Stimulated activated CD4-positive, alpha-beta T cell treated with anti-CD3 and anti-CD28 coated beads, Interleukin-1b, Interleukin-23, amount 100 ng/mL, for 1 hour (primary cell): ENCODE measurements at places on chromosomes 4 and X.

DNA sequence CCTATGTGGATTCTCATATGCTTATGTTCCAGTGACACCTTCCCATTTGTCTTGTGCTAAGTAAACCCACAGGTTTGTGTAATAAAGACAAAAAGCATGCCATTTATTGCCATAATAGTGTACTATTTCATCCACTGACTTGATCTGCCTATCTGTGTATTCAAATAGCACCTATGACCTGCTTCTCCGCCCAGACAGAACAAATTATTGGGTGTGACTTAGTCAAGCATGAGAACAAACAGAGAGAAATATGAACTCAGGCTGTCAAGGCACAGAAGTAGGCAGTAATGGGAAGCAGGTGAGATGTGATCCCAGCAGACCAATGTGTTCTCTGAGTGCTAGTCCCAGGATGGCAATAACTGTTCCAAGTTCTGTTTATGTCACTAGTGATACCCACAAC lies 25.4 kb downstream of the ELOVL6 start:
- no peak for DNase-seq

DNA sequence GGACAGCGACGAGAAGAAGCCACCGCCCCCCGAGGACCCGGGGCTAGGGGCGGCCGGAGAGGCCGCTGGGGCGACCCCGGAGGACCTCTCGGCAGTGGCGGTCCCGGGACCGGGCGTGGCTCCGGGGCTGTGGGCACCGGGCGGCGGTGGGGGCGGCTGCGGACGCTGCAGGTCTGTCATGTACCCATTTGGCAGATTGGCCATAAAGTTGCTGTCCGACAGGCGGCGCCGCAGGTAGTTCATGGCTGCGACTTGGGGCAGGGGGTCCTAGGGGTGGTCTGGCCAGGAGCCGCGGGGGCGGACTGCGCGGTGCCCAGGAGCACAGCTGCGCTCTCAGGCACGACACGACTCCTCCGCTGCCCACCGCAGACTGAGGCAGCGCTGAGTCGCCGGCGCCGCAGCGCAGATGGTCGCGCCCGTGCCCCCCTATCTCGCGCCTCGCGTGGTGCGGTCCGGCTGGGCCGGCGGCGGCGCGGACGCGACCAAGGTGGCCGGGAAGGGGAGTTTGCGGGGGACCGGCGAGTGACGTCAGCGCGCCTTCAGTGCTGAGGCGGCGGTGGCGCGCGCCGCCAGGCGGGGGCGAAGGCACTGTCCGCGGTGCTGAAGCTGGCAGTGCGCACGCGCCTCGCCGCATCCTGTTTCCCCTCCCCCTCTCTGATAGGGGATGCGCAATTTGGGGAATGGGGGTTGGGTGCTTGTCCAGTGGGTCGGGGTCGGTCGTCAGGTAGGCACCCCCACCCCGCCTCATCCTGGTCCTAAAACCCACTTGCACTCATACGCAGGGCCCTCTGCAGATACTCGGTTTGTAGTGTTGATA lies at the start of gene SYN1:
TSS of gene SYN1 (minus strand) at position 372 of the 817 bp plus-strand sequence. CDS start at position 243, 129 bp downstream.
- DNase-seq = peak; percentile 53

DNA sequence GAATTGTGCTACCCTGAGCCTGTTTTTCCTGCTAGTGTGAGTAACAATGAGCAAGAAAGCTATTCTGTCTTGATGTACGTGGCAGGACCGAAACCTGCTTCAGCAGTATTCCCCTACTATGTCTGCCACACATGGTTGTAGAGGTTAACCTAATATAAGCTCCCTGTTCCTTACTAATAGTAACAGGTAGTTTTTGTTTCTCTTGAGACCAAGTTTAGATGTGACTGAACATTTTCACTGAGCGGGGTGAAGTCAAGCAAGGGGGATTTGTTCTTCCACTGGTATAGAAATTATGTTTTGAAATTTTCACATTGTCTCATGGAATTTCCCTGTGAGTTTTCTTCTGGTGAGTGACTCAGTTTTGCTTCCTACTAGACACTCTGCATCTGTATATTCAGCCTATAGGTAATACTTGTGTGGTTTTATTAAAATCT lies 37.3 kb downstream of the RRAGB start:
- DNase-seq = no peak

DNA sequence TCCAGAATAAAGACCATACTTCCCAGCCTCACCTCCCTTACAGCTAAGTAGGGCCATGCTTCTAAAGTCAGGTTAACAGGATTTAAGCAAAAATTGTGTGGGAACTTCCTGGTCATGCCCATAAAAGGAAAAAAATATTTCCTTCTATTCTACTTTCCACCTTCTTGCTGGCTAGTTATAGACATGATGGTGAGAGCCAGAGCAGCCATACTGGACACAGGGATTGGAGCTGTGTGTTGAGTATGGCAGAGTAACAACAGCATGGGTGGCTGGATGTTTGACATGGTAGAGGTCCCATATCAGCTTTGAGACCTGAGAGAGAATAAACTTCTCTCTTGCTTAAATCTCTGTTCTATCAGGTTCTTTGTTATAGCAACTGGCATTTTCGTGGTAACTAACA lies 15.1 kb upstream of the CBR4 start:
- no peak for DNase-seq

DNA sequence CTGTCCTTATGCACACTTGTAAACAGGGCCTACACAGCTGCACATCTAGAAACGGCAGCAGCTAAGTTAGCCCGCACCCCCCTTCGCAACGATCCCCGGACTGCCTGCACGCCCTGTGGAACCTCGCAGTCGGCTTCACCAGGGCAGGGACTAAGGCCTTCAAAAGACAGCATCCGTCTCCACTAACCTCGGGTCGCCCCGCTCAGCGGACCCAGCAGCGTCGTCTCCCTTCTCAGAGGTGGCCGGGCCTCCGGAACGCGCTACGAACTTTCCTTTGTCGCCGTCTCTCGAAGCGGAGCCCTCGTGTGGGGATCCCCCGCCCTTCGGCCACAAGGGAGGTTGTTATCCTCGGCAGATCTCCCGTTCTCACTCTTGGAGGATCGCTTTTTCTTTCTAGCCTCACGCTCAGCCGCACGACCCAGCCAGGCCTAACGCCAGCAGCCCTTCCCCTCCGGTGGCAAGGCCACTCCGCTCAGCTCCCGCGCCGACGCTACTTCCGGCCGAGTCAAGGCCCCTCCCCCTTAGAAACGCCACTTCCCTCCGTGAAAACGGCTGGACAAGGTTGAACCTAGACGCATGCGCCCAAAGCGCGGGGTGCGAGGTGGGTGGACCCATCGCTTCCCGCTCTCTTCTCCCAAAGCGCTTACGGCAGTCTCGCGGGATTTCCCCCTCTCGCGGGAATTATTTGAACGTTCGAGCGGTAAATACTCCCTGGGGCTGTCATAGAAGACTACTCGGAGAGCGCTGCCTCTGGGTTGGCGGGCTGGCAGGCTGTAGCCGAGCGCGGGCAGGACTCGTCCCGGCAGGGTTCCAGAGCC lies at the start of the genes DCAF16 and NCAPG:
TSS of gene DCAF16 (minus strand) at position 498 of the 818 bp plus-strand sequence. CDS start 6,616 bp downstream, outside the sequence.
TSS of gene NCAPG (plus strand) at position 720 of the 818 bp plus-strand sequence. CDS start 99 bp downstream, outside the sequence.
- DNase-seq = peak; percentile 97
